Activated CD8-positive, alpha-beta T cell treated with anti-CD3 and anti-CD28 coated beads for 36 hours (primary cell): ENCODE measurements at places on chromosomes 4 and X.

DNA sequence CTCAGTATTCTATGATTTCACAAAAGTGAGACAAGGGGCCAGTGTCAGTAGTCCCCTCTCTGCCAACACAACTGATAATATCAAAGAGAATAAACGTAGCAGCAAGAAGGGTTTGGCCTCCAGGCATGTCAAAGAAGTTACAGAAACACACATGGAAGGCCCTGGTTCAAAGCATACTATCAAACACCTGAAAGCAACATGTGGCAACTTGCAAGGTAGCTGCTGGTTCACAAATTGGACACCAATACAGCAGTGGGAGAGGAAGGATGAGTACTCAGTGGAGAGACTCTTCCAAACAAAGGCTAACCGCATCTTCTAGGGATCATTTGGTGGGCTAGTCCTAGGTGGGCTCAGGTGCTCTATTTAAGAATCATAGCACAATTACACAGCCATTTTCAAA lies 74.9 kb upstream of the MAOA start:
- no peak for DNase-seq

DNA sequence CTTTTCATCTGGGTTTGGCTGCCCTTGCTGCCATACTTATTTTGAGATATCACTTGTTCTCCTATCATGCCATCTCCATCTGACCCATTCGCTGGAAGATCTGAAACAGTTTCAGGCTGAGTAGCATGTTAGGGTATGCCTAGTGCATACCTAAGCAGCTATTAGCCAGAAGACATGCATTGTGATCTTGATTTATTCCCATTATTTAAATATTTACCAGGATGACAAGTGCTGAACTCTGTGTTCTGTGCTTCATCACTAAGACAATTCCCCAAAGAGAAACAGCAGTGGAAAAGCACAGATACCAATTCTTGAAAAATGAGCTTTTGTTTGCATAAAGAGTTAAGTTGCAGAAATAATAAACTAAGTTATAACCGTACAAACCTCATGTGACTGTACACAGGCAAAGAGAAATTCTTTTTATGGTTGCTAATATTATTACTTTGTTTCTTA lies 271.0 kb upstream of the ARSJ start:
- no peak for DNase-seq

GRCh38 chr4:19940861-19941260 lies 310.8 kb upstream of the SLIT2 start:
- DNase-seq: no peak

- DNase-seq: no peak
Observed at GRCh38 chrX:143853488-143853887, 30.4 kb upstream of the UBE2NL start.

GRCh38 chr4:168621806-168622589 lies 125.1 kb downstream of the PALLD start:
- DNase-seq: no peak

- DNase-seq: no peak
Observed at GRCh38 chrX:14590693-14591424, 61.5 kb downstream of the GLRA2 start.

- peak; percentile 62 for DNase-seq
Observed at GRCh38 chrX:120358737-120359456, 3.0 kb upstream of the ATP1B4 start.

DNA sequence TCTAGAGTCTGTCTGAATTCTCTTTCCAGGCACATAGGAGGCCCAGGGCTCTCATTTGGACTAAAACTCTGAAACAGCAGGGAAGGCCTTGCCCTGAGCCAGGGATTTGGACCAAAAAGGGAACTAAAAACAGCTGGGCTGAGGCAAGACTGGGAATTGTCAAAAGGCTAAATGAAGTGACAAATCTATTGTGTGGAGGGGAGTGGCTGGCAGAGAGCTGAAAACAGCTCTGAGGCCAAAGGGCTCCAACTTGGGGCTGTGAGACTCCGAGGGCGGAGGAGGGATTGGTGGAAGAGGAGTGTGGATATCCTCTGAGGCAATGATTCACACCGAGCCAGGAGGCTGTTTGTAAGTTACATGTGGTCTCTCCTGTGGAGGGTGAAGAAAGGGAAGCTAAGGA lies 63.2 kb downstream of the PHEX start:
- DNase-seq: no peak

DNA sequence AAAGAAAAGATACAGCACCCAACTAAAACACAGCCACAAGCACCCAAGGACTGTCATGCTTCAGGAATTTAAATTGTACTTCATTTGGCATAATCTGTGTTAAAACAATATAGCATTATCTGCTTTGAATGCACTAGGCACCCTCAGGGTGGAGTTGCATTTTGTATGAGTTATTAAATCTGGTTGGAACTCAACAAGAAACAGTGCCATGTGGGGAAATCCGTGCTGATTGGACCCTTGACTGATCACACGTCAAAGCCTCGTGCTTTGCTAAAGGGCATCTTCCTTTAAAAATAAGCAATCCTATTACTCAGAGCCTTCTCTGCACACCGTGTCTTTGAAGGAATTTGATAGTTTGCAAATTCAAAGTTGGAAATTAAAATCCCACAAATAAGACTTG lies 35.4 kb downstream of the IGFBP7 start:
- DNase-seq: no peak
